ENCODE measurements at places on chromosomes 7 and 10. TPM values are rescaled to one million over a fixed set of nuclear protein-coding genes. Genes with fewer than 3 reads are reported as not detected.

GRCh38 chr7:159147687-159148086, 3.0 kb upstream of the VIPR2 start:
- H3K27me3 ChIP-seq = peaks cover 15% of the 10 kb centered on the region
- peaks cover 12% of the 10 kb centered on the region for H3K4me1 ChIP-seq
- no peak overlapping the region for H3K4me3 ChIP-seq
- no peak for DNase-seq
- no peak overlapping the region for H3K27ac ChIP-seq

The ZYX gene
- total RNA-seq = 101 TPM

DNA sequence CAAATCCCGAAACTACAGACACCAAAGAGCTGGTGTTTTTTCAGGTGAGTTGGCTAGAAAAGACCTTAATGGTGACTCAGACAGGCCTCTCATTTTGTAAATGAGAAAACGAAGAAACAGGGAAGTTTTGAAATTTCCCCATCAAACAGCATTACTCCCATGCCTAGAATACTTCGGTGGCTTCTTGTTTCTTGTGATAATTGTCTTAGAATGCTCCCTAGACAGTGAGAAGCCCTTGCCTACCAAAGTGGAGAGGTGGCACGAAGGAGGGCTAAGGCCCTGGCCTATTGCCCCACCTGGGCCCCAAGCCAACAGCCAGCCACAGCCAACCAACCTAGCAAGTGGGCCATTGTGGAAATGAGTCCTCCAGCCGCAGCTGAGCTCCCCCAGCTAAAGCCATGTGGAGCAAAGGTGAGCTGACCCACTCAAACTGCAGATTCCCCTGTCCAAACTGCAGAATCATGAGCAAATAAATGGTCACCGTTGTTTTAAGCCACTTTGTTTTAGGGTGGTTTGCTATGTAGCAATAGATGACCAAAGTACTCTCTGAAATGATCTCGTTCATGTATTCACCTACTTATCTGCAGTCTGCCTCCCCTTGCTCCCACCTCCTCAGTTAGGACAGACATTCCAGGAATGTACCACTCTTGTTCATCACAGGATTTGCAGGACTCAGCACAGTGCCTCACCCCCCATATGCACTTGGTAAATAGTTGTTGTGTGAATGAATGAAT, 97.7 kb upstream of the FGFR2 start:
- H3K27ac ChIP-seq = no peak overlapping the region
- H3K36me3 ChIP-seq = no peaks in the 10 kb centered on the region
- H3K4me3 ChIP-seq = no peak overlapping the region

DNA sequence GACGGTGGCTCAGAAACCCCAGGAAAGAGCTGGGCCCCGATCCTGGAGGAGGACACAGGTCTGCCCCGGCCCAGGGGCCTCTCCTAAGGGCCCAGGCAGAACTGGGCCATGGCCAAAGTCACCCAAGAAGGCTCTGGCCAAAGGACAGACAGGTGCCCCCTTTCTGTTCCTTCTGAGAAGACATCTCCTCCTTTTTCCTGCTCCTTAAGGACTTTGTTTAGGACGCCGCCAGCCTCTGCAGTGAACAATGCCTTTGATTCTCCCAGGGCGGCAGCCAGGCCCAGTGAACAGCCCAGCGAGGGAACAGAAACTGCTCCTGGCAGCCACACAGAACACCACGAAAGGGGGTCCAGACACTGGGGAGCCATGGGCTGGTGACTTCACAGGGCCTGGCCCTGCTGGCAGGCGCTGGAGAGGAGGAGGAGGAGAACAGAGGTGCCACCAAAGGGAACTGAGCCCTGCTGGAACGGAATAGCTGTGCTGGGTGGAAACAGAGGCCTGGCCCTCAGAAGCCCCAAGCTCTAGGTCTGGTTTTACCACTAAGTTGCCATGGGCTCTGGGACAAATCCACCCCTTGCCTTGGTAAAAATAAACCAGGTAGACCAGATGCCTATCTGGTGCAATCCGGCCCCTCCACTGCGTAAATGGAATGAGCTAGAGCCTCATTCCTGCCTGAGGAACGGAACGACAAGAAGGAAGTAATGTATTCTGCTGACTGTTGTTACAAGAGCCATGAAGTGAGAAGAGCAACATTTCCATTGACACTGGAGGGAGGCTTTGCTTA, 163.3 kb upstream of the RHEB start:
- no peak overlapping the region for H3K27ac ChIP-seq
- no peaks in the 10 kb centered on the region for H3K27me3 ChIP-seq
- H3K4me3 ChIP-seq = no peak overlapping the region
- H3K36me3 ChIP-seq = no peaks in the 10 kb centered on the region
- no peak for DNase-seq
- H3K4me1 ChIP-seq = peaks cover 14% of the 10 kb centered on the region

DNA sequence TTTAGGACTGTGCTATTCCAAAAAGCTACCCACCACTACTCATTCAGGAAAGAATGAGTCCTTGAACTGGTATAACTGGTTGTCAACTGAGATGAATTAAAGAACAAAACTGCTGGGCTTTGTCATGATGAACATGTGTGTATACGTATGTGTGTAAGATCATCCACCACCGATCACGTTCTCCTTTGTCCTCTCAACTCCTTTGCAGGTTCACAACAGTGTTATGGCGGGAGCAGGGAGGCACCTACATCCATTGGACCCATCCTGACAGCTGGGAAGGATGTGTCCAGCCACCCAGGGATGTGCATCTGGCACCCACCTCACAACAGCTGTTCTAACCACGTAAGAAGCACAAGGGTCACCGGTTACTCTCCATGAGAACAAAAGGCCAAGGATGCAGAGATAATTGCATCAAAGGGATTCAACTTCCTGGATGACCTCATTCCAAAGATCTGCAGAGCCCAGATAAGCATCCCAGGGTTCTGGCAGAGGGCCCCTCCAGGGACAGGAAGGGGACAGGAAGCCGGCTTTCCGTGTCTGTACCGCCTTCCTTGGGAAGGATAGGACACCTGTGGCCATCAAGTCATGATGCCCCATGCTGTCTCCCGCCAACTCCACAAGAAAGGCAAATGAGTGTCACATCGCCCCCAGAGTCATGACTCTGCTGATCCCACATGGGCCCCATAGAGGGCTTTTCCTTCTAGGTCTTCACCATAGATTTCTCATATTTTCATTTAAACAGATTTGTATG, 66.1 kb downstream of the STEAP1B start:
- H3K4me3 ChIP-seq = no peak overlapping the region
- H3K36me3 ChIP-seq = no peaks in the 10 kb centered on the region
- no peaks in the 10 kb centered on the region for H3K4me1 ChIP-seq
- no peak for DNase-seq
- H3K27me3 ChIP-seq = no peaks in the 10 kb centered on the region
- no peak overlapping the region for H3K27ac ChIP-seq
